EL (cell line): ENCODE measurements at places on chromosomes 16 and 17.
A peak's percentile ranks its signal among the peaks of the same experiment; 100 is the strongest.

DNA sequence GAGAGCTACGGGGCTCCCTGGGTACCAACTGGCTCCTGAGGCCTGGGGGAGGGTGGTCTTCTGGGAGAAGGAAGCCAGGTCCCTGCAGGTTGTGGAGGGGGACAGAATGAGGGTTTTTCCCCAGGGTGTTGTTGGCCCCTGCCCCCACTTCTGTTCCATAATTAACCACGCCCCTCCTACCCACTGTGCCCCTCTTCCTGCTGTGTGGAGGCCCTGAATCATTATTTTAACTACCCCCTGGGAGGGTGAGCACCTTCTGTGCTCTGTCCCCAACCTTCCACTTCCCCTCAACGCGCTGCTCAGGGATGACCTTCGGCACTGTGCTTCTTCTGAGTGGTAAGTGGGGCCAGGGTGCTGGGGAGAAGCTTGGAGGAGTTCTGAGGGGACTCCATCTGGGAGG lies at the start of gene ITGAD:
Gene ITGAD (plus strand): TSS at position 280 of the 400 bp plus-strand sequence. CDS start 26 bp downstream, at position 306.
- DNase-seq: no peak

GRCh38 chr16:81612351-81613163 lies 166.5 kb upstream of the PLCG2 start:
- no peak for DNase-seq

DNA sequence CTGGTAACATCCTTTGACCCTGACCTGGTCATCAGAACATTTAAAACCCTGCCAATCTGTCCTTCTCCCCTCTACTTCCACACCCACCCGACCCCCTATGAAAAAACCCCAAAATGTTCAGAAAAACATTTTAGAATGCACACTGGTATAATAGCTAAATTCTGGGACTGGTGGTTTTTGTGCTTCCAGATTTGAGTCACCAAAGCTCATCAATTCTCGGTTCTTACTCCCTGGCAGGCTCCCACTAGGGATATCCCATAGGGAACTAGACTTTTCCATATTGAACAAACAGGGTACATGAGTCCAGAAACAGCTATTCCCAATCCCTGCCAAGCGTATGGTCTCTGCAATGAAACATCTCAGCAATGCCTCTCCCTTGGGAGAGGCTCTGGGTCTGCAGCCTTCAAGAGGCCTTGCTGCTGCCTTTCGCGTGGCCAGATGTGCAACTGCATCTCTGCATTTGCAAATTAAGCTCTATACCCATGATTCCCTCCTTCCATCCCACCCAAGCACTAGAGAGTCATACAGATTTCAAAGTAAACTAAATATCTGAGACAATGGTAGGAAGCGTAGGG lies 67.7 kb downstream of the SMG6 start:
- DNase-seq: no peak

- DNase-seq: no peak
Measured at GRCh38 chr17:77369544-77369971, 228.8 kb downstream of the SEC14L1 start.

GRCh38 chr17:27265333-27265732 lies 28.6 kb upstream of the WSB1 start:
- no peak for DNase-seq

DNA sequence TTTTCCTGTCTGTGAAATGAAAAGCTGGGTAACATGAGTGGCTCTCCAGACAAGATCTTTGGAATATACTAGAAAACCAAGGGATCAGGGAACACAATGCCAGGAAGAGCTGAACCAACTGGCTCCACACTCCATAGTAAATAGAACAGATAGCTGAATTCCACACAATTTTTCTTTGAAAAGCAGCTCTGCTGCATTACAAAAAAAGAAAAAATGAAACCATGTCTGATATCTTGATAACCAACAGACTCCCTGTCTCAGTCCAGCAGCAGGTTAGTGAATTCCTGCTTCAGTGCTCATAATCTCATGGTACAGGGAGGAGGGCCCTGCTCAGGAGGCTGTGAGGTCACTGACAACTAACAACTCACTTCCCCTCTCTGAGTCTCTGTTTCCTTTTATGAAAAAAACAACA lies 97.1 kb downstream of the CDH11 start:
- DNase-seq: peak; percentile 58

DNA sequence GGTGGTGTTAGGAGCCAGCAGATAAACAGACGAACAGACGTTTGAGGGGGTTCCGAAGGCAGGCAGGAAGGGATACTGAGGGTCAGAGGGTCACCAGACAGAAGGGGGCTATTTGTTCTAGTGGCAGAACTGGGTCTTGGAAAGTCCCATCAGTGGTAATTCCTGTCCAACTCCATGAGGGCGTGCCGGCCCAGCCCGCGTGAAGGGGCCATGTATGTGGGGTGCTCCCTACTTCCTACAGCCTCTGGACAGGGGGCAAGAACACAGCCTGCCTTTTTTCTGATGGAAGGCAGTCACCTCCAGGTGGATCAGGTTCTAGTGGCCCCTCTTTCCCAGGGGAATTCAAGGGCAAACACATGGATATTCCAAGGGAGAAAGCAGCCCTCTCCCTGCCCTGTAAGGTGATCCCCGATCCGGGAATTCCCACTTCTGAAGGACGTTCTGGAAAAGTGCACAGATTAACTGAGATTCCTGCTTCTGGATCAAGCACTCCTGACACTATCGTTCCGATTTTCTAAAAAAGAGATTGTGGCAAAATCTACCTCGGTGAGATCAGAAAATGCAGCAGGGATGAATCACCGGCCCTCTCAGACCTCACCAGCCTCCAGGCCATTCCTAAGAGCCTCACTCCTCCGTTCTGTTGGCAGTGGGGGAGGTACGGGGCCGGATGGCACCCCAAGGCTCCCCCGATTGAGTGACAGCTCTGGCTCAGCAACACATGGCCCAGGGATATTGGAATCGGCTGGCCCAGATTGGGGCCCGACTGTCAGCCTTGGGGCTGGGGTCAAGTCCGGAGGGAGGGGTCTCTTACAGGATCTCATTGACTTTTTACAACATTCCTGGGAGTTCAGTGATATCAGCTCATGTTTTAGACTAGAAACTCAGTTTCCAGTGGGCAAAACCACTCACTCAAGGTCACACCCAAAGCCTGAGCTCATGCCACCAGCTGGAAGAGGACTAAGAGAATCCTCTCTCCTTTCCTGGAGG lies 12.4 kb downstream of the STX1B start:
- peak; percentile 96 for DNase-seq

- DNase-seq: peak; percentile 32
Measured at GRCh38 chr16:89920723-89921122, 2.1 kb downstream of the MC1R start.

- DNase-seq: no peak
Measured at GRCh38 chr17:40986920-40987319, 2.8 kb upstream of the KRT40 start.

DNA sequence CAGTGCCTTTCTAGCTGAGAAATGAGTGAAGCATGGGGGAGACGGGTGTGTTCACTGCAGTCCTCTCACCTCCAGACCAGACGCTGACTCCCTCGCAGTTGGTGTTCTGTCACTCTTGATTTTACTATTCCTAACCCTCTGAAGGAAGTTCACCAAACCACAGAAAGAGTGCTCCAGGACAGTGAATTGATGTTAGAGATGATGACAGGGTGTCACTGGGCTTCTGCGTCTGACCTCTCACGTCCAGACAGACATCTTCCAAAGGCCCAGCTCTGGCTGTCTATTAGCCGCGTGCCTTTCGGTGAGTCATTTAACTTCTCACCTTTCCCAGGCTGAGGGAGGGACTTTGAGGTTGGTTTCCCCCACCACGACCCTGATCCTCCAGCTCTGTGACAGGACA lies 8.2 kb downstream of the CRAMP1 start:
- no peak for DNase-seq

GRCh38 chr17:81513753-81514488 lies 1.3 kb upstream of the ACTG1 start:
- DNase-seq: peak; percentile 82

DNA sequence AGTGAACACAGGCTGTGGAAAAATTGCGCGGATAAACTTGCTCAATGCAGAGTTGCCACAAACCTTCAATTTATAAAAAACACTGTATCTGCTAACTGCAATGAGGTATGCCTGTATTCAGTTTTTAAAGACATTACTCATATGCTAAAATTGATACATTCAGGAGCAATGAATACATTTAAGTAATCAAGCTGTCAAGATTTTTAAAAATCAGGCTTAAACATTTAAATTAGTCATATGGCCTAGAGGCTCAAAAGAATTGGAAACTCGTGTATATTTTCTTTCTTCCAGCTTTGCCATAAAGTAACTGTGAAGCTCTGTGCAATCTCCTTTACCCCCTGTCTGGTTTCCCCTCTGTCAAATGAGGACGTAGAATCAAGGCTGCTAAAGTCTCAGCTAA lies 4.1 kb downstream of the SYNRG start:
- peak; percentile 64 for DNase-seq

GRCh38 chr16:88896238-88897070 lies 30.0 kb upstream of the PABPN1L start:
- no peak for DNase-seq

- peak; percentile 78 for DNase-seq
Measured at GRCh38 chr17:81428948-81429774, 33.9 kb downstream of the BAHCC1 start.

DNA sequence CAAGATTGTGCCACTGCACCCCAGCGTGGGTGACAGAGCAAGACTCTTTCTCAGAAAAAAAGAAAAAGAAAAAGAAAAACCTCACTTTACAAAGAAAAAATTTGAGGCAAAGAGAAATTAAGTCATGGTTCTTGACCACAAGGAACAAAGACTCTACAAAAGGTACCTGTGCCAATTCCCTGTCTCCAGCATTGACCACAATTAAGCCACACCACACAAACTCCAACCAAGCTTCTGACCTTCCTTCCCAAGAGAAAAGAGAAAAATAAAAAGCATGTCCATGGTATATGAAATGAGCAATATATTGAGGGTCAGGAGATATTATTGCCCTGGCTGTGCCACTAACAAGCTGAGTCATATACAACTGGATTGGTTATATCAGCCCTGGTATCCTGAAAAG lies 146.3 kb upstream of the NOG start:
- no peak for DNase-seq

- DNase-seq: no peak
Measured at GRCh38 chr17:57604771-57605674, 140.1 kb downstream of the CCDC182 start.

- DNase-seq: no peak
Measured at GRCh38 chr16:68003031-68003430, 3.7 kb upstream of the DPEP2 start.

- DNase-seq: no peak
Measured at GRCh38 chr17:74739227-74739831, 2.3 kb downstream of the RAB37 start.

DNA sequence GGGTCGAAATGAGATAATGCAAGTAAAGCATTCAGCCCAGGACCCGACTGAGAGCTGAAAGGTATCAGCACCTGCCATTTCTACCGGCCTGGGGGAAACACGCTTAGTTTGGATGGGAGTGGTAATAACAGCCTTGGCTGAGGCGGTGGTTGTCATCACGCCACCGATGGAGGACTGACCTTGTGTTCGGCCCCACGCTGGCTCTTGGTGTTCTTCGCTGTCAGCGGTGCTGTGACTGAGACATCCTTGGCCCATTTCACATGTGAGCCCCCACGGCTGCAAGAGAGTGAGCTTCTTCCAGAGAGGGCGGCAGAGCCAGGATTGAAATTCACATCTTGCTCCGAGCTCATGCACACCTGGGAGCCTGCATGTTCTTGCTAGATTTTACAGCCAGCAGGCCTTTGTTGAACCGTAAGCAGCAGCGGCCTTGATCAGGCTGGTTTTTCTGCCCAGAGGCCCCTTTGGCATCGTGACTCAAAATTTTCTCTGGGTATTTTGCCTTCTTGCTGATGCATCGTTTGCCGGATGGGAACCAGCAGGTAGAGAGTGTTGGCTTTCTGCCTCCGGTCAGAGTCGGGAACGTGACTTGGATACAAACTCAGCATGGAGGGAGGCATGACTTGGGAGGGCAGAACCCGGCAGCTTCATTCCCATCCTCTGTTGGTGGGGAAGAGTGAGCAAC lies 341.5 kb downstream of the SNX29 start:
- DNase-seq: no peak

DNA sequence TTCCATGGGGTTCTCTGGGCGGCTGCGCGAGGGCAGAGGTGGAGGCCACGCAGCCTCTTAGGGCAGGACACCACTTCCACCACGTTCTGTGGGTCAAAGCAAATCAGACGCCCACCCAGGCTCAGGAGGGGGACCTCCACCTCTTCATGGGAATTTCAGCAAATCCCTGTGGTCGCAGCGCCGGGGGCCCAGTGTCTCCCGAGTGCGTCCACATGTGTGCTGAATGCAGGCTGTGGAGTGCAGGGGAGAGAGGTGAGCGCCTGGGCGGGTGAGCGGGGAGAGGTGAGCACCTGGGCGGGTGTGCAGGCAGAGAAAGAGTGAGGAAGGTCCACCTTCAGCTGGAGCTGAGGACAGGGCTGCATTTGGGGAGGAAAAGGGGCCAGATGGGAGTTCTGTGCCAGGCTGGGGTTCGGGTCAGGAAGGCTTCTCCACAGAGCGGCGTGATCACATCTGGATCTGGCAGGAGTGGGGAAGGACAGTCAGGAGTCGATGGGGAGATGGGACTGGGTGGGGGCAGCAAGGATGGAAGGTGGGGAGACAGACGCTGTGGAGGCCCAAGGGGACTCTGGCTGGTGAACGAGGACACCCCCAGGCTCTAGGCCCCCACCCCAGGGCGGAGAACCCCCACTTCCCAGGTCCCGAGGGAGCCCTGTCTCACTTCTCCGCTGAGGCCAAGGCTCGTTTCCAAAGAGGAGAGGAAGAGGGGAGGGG lies 36.8 kb upstream of the CBFA2T3 start:
- no peak for DNase-seq

- no peak for DNase-seq
Measured at GRCh38 chr16:81994485-81994884, 16.8 kb downstream of the SDR42E1 start.

DNA sequence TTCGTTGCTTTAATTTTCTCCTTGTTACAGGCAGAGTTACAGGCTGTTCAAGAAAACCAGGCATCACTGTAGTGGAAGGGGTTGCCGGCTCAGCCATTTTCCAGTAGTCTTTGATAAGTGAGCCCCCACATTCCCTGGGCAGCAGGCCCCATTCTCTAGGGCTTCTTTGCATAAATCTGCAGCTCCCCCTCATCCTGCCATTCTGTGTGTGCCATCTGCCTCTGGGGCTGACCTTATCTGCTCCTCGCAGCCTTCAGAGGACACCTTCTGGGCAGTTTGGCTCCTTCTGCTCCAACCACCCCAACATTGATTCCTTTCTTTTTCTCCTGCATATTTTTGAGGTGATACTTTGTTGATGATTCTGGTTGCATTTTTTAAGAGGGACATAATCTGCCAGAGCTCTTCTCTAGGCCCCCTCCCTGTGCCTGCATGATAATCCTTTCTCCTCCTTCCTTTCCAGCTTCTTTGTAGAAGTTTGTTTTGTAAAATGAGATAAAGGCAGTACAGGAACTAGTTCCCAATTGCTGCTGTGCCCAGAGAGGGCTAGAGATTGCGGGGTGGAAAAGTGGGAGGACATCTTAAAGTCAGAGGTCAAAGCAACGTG lies 17.1 kb downstream of the RND2 start:
- DNase-seq: peak; percentile 16
